ENCODE measurements at places on chromosomes 7 and 10.

DNA sequence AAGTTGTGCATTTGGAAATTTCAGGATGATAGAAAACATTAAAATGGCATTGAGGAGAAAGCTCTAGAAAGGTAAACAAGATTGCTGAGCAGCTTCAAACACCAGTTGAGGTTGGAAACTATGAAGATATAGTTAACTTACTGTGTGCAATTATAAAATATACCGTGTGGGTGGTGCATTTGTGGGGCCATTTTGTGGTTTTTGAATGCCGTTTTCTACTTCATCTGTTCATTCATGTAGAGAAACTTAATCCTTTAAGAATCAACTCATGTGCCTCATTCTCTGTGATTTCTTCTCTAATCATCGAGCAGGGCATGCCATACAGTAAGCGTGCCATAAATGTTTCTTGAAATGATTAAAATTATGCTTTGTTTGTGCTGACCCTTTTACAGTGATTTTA lies 232.8 kb upstream of the TEX47 start:
- DNase-seq, result no peak

DNA sequence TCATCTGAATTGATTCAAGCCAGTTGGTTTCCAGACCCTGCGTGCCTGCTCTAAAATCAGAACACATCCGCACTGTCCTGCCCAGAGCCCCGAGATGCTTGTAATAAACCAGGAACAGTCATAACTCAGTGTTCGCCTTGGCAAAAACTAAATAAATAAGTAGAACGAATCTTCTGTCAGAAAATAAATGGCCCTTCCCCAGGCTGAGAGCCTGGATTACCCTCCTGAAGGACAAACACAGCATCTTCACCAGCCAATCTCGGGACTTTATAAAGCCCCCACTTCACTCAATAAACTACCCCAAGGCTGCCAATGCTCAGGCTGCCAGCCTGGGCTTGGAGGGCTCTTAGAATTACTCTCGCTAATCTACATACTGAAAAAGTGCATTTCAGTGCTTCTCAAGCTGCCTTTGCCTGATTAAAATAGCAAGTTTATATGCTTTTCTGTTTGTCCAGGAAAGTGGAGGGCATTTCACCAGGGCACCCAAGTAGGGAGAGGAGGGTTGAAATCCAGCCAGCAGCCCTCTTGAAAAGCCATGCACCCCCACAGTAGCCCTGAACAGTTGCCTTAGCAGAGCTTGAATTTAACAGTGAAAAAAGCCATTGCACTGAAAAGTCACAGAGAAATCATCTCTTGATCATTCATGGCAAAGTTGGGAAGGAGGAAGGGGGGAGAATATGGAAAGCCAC lies 136.6 kb downstream of the CALN1 start:
- no peak for DNase-seq

DNA sequence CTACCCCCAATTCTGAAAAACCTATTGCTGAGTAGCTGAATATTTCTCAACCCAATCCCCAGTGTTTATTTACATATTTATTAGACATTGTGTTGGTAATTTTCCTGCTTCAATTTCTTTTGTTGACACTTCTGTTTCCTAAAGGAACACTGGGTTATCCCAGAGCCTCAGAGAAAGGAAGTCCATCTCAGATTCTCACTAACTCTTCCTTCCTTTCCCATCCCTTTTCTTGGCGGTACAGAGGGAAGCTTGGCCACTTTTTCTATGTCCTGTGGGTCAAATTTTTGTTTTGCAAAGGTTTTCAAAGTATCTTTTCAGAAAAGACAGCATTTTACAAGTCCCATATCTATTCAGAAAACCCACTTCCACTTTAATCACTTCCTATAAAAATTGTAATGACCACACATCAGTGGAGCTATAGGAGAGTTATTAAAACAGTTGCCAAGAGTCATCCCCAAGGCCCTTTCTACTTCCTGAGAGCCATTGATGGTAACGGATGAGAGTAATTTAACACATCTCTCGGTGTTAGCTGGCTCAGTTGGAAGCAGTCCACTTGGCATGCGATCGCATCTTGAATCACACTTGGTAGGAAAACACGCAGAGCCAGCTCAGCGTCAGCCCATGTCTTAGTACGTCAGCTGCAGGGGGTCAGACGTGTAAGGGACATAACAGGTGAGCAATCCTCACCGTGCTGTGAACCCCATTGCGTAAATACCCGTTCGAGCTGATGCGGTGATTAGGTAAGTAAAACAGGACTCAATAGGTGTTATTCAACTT lies 231.1 kb upstream of the ADARB2 start:
- DNase-seq, result no peak

- DNase-seq, result no peak
Measured at GRCh38 chr7:159088016-159088865, 56.4 kb downstream of the VIPR2 start.

DNA sequence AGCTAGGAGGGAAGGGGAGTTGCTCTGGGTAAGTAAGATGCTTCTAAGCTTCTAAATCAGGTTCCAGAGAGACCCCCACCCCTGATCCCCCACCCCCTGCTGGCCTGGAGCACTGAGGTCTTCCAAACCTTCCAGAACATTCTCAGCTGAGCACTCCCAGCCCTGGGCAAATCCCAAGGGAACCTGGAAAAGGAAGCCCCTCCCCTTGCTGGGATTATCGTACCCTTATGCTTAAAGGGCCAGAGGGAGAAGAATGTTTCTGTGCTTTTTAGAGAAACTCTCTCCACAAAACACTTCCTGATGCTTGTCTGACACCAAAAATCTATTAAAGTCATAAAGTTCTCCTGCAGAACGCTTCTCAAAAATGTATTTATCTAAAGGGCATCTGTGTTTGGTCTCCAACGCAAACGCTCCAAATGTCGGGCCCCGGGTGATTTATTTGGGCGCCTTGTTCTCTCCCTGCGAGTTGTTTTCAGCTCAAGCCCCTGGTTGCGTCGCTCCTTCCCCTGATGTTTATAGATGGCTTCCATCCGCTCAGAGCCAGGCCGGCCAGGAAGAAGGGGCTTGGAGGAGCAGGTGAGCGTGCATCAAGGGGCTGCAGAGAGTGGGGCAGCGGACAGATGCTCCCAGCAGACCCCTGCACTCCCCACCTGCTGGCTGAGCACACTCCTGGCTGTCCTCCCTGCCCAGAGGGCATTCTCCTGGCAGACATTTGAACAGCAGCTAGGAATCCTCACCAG lies 8.2 kb upstream of the RET start:
- DNase-seq, result no peak

Measured in HS-27A (cell line).